Activated CD4-positive, alpha-beta memory T cell treated with anti-CD3 and anti-CD28 coated beads, Interleukin-2, amount 10 ng/mL, durations not matched to agents 7 days and 5 days (primary cell): ENCODE measurements at places on chromosomes 7 and 10. TPM values are rescaled to one million over a fixed set of nuclear protein-coding genes. Genes with fewer than 3 reads are reported as not detected.
A peak's percentile ranks its signal among the peaks of the same experiment; 100 is the strongest.

SOSTDC1 gene
- not detected for total RNA-seq

SFTPA1 gene
- total RNA-seq = not detected

GRCh38 chr10:114538181-114538906, 119.7 kb downstream of the ABLIM1 start:
- DNase-seq = peak; percentile 75

PRSS37 gene
- total RNA-seq = not detected

DNA sequence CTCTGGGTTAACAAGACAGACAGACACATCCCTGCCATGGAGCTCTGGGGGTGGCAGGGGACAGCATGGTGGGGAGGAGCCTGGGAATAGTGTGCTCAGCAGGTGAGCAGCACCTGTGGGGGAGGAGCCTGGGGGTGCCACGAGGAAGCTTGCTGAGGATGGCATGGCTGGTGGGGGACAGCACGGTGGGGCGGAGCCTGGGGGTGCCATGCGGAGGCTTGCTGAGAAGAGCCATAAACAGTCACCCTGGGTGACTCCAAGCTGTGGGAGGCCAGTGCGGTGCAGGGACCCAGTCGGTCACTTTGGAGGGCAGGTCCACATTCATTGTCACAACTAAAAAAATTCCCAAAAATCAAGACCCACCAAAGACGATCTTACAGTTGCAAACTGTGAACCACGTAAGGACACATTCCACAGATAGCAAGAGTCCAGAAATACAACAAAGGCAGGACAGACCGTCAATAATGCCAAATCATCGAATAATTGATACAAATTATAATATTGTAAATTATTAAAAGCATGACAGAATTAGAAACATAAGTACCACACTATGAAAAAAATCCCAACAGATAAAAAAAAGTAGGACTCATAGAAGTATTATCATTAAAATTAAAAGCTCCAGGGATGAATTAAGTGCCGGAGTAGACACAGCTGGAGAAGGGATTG, 24.4 kb downstream of the NKX6-2 start:
- no peak for DNase-seq
